Skeletal muscle cell (primary cell): ENCODE measurements at places on chromosomes 3 and 15.

DNA sequence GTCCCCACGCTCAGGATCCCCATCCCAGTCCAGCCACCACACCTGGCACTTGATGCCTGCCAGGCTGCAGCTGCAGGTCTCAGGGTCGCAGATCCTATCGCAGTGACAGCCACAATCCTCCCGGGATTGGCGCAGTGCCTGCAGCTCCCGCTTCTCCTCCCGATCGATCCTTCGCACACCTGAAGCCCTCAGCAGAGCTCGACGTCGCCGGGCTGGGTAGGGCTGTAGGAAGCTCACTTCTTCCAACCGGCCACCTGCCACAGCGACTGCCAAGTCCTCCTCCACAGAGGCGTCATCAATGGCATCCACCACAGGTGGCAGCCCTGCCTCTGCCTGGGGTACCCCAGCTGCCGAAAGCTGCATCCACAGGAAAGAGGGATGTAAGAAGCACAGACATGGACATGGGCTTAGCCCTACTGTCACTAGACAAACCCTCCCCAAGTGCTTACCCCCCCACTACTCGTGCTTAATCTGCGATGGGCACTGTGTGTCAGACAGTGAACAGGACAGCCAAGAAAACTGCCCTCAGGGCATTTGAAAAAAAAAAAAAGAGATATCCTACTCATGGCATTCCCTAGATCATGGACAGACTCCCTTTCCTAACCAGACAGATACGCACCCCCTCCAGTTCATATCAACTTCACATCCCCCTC is 9.2 kb downstream of the CSRNP1 start:
- no peak for DNase-seq

- no peak for DNase-seq
Measured at GRCh38 chr3:107946700-107947099, 144.1 kb downstream of the CD47 start.

- DNase-seq, result no peak
Measured at GRCh38 chr15:65085990-65086679, 9.6 kb downstream of the KBTBD13 start.

DNA sequence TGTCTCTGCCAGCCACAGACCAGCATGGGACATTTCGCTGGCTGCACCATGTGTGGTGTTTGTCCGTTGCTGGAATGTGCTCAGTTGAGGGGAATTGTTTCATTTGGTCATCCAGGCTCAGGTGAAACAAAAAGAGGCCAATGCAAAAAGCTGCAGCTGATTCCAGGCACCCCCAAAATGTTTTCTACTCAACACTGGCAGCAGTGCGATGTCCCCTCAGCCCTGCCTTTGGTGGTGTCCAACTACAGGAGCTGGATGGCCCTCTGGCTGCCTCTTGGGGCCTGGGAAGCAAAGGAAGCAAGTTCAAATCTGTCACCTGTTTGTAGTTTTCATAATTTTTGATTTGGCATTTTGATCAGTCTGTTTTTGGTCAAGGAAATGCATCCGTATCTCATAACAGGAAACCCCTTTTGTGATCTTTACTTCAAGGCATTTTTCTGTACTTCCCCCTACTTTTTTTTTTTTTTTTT is 141.8 kb downstream of the EEFSEC start:
- DNase-seq, result no peak

- no peak for DNase-seq
Measured at GRCh38 chr3:56874269-56874668, 72.5 kb upstream of the ARHGEF3 start.
